ENCODE measurements at places on chromosomes 11 and 22.

DNA sequence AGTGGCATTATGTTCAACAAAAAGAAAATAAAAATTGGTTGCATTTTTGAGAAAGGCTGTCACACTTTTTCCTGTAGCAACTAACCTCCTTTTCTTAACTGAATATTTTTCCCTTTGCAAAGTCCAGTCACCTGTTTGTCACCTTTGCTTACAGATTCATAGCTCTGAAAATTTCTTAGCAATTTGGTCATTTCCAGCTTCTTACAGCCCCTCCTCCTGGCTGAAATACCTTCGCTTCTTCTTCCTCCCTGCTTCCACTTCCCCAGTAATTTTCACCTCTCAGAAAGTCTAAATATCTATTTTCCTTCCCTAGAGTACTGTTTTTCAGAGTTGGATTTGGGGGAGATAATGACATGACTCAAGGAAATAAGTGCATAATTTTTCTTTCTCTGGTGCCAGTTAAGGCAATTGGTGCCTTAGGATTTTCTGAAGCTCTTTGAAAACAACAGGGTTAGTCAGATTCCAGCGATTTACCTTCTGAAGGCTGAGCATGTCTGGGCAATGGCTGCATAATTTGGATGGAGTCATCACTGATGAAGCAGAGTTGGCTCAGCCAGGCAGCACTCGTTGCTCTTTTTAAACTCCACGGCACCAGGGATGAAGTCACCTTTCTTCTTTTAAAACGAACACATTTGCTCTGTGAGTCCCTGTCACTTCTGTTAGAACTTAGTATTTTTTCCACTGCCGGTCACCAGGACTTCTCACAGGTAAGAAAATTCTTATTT lies 62.1 kb upstream of the AMOTL1 start:
- no peak for DNase-seq

DNA sequence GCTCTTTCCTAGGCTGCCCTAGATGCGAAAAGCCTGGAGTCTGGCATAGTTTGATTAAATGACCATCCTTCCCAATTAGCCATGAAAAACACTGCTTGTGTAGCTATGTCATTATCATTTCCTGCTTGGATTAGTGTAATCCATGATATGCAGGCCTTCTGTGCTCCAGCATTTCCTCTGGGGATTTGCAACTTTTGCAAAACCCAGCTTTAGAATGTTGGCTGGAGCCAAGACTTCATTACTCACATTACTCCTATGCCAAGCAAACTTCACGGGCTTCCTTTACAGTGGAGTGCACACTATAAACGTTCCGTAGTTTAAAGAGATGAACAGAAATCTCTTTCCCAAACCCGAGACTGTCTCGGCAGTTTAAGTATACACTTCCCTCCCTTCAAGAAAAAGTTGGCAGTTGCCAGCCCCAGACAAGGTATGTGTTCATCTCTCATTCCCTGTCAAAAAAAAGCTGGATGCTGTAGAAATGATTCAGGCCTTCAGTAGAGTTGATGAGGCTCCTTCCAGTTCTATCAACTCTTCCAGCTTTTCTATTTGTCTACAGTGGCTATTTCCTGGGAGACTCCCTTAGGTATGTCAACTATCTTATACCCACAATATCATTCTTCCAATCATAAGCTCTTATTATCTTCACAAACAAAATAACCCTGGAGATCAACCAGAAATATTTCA lies 180.0 kb downstream of the MAML2 start:
- DNase-seq, result no peak

DNA sequence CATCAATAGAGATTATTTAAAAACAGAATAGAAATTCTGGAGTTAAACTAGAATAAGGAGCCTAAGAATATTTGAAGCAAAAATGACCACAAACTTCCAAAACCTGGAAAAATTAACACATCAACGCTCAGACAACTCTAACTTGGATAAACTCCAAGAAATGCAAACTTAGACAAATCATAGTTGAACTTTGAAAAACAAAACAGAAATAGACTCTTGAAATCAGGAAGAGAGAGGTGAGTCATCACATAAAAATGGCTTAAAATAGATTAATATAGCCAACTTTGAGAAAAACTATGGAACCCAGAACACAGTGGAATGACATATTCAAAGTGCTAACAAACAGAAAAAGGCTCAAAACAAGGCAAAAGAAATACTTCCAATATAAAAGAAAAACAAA lies 974.2 kb downstream of the JRKL start:
- DNase-seq, result no peak

GRCh38 chr11:44162662-44163061 lies 67.2 kb downstream of the EXT2 start:
- DNase-seq, result no peak

Measured in aorta (tissue), 5 donors.